H9 (cell line): ENCODE measurements at places on chromosomes 3 and 15.

- no peak for DNase-seq
These were observed 14.0 kb downstream of the CAPN3 start for GRCh38 chr15:42373274-42373673.

DNA sequence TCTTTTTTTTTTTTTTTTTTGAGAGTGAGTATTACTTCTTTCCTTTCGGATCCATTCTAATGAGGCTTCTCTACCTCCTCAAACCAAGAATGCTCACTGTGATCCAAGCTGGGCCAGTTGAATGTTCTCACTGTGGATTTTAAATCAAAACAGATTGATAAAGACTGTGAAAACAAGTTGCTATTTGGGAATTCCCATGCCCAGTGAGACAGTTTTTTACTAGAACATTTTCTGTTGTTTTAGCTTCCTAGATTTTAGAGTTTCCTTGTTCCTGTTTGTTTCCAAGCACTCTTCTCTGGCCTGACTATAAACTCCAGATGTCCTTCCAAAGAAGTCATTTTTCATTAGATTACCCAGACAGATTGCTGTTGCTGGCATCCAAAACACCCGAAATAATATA lies 60.1 kb upstream of the GALNT15 start:
- DNase-seq = no peak

DNA sequence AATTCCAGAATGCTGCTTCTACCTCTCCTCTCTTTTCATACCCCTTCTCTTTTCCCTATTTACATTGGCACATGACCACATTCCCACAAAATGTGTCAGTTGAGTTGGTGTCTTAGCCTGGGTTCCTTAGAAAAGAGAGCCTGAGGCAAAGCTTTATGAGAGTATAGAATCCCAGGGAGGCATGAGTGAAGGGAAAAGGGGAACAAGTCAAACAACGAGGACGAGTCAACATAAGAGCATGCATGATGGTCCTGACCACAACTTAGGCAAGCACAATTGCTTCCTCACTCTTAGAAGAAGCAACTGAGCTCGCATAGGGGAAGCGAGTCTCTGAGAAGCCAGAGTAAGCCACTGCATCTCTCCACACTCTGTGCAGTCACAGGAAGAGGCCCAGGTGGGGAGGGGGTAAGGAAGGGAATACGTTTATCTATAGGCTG lies 15.4 kb upstream of the ZNF774 start:
- no peak for DNase-seq

DNA sequence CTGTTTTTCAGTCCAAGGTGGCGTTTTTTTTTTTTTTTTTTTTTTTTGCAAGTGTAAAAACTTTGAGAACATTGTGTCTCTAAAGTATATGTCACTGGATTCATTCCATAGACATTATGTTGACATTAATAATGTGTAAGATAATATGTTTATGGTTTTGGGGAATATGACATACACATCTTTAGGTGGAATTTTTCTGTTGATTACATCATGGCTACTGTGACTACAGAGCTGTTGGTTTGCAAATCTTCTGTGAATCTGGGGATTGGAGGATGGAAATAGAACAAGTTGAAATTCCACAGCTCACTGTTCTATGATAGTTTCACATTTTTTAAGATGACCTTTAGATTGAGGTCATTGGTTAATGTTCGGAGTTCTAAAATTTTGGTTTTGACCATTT lies 24.4 kb upstream of the PLSCR2 start:
- no peak for DNase-seq

DNA sequence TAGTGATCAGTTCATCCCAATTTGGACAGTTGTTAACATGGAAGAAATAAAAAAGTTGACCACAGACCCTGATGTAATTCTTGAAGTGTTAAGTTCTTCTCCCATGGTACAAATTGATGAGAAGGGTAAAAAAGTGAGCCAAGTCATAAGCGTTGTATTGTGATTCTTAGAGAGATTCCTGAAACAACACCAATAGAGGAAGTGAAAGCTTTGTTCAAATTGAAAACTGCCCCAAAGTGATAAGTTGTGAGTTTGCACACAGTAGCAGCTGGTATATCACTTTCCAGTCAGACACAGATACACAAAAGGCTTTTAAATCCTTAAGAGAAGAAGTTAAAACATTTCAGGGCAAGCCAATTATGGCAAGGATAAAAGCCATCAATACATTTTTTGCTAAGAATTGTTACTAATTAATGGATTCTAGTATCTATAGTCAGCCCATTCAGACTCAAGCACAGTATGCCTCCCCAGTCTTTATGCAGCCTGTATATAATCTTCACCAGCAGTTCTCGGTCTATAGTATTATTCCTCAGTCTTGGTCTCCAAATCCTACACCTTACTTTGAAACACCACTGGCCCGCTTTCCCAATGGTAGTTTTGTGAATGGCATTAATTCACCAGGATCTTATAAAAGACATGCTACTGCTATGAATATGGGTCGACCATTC lies 38.2 kb downstream of the CDIN1 start:
- DNase-seq = no peak
